ENCODE measurements at places on chromosomes 2 and 18.

- DNase-seq, result peak; percentile 47
These were observed 85.2 kb upstream of the NDUFV2 start for GRCh38 chr18:9017167-9017904.

- DNase-seq, result no peak
These were observed 391.6 kb downstream of the NBAS start for GRCh38 chr2:15169326-15170069.

GRCh38 chr18:59752666-59753065 lies 55.4 kb upstream of the CCBE1 start:
- DNase-seq, result no peak

DNA sequence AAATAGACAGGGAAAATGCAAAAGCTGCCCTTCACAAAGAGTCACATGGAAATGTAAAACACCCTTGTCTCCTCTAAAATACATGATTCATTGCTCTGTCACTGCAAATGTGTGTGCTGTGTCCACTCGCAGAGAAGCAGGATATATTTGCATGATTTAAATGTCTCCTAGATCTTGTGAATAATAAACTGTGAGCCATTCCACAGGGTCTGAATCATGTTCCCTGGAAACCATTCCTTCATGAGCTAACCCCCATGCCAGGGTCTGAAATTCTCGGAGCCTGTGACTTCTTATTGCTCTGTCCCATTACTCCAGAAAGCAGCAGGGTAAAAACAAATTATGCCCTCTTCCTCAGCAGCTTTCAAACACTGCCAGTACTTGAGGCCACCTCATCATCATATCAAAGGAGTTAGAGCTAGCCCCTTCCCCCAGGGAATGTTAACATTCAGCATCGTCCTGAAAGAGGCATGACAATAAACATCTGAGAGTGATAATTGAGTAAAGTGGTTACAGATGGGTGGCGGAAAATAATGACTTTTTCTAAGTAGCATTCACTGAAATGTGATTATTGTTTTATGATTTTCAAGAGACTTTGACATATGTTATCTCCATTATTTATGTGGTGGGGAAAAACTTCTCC lies 11.7 kb upstream of the CNGA3 start:
- no peak for DNase-seq

DNA sequence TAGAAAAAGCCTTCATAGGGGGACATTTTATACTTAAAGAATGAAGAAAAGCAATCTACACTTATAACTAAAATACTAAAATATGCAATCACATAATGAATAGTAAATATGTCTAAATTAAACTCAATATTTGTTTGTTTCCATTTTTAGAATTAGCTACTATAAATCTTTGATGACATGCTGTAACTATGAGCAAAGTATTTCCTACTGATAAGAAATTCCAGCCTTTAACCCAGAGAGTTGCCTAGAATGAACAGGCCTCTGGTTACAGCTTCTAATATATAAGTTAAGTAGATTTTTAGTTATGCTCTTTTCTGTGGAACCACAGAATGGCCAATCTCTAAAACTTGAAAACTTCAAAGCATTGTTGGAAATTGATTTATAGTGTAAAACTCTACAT lies 1465.6 kb upstream of the ZEB2 start:
- no peak for DNase-seq

GRCh38 chr2:128319631-128320191 lies 1.0 kb upstream of the HS6ST1 start:
- DNase-seq, result no peak

DNA sequence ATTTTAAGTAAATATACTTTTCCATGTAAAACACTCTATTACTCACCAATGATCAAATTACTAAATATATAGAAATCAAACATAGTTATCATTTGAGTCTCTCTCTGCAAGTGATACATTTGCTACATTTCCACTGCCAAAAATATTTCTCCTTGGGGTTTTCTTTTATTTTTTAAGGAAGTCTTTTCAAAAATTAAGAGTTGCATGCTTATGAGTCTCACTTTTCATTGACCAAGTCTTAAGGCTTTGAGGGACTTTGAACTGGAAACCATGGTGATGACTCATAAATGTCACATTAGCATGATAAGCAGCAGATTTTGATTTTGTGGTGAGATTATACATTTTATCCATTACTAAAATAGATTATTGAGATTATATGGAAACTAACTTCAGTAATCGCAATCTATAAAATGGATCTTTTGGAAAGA lies 152.9 kb downstream of the FAM124B start:
- no peak for DNase-seq

Measured in activated gamma-delta T cell treated with Interleukin-2 at 50 U/mL for 16 hours (primary cell).